ENCODE measurements at places on chromosomes 5 and 9. TPM values are rescaled to one million over a fixed set of nuclear protein-coding genes. Genes with fewer than 3 reads are reported as not detected.

The SH3GL2 gene
- total RNA-seq, result 0.43 TPM

The ERP44 gene
- 22.0 TPM for total RNA-seq

The PPIC gene
- total RNA-seq, result 42.5 TPM

The ZNF618 gene
- 15.1 TPM for total RNA-seq

The FAM78A gene
- total RNA-seq, result 0.43 TPM

The CDX1 gene
- under 0.01 TPM for total RNA-seq

The SLC22A4 gene
- 6.8 TPM for total RNA-seq

The INSL6 gene
- 0.64 TPM for total RNA-seq

The SPATA31C1 gene
- not detected for total RNA-seq
